Kidney (tissue), 22 donors: ENCODE measurements at places on chromosomes 5 and 9. TPM values are rescaled to one million over a fixed set of nuclear protein-coding genes. Genes with fewer than 3 reads are reported as not detected.

- DNase-seq, result no peak
Measured at GRCh38 chr5:101424530-101425175, 521.6 kb upstream of the ST8SIA4 start.

GRCh38 chr9:78253285-78253684, 17.4 kb downstream of the CEP78 start:
- no peak for DNase-seq

DNA sequence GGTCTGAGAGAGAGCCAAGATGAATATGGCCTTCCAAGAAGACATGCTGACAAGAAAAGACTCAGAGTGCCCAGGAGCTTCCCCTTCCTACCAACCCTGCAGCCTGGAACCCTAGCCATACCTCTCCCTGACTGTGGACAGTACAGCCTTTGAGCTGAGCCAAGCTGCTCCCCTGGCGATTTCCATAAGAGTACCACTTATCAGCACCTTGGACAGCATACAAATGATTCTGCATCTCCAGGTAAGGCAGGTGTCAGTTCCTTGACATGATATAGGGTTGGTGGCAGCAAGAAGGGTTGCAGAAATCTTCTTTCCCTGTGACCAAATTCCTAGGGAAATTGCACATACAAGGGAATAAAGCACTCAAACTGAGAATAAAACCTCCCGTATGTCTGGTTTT, 58.3 kb downstream of the MFAP3 start:
- DNase-seq, result no peak

Gene RNF180
- 3.8 TPM for polyA plus RNA-seq
